Neural progenitor cell (in vitro differentiated cells): ENCODE measurements at places on chromosomes 13 and 19. TPM values are rescaled to one million over a fixed set of nuclear protein-coding genes. Genes with fewer than 3 reads are reported as not detected.

GRCh38 chr13:40208517-40208916, 457.9 kb downstream of the FOXO1 start:
- H3K36me3 ChIP-seq: no peaks in the 10 kb centered on the region
- H3K27ac ChIP-seq: no peak overlapping the region
- no peak for DNase-seq
- H3K27me3 ChIP-seq: no peaks in the 10 kb centered on the region
- H3K4me3 ChIP-seq: no peak overlapping the region

LILRB2 gene
- total RNA-seq: not detected in 2 replicates

GRCh38 chr19:36060430-36060829, 5.7 kb downstream of the WDR62 start:
- no peaks in the 10 kb centered on the region for H3K36me3 ChIP-seq
- H3K27me3 ChIP-seq: no peaks in the 10 kb centered on the region
- H3K4me1 ChIP-seq: peaks cover 12% of the 10 kb centered on the region

GRCh38 chr19:5128936-5129389, 160.1 kb downstream of the KDM4B start:
- no peaks in the 10 kb centered on the region for H3K27me3 ChIP-seq
- no peak for DNase-seq
- H3K4me3 ChIP-seq: no peak overlapping the region

DNA sequence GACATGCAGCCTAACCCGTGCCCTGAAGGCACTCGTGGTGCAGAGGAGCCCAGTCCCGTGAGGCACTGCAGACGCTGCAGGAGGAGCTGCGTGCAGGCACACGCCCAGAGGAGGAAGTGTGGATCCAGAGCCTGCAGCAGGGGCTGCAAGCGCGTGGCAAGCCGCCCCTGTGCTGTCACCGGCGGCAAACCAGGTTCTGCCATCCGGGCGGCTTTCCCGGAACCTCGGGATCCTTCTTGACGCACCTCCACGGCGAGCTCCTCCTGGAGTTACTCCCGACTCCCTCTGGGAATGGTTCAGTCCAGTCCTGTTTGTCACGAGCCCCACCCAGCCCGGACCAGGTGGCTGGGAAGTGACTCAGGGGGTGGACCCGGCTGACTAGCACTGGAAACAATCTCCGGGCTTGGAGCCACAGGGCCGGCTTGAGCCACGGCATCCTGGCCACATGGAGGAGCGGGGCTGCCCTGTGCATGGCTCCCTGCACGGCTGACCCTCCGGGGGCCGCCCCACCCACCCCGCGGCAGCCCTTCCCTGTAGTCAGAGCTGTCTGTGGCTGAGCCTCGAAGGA, 10.2 kb downstream of the DPP9 start:
- DNase-seq: no peak
- H3K4me1 ChIP-seq: no peaks in the 10 kb centered on the region
- H3K27me3 ChIP-seq: no peaks in the 10 kb centered on the region

- no peaks in the 10 kb centered on the region for H3K4me1 ChIP-seq
- no peak overlapping the region for H3K4me3 ChIP-seq
- DNase-seq: peak; percentile 77
- H3K36me3 ChIP-seq: no peaks in the 10 kb centered on the region
- H3K27ac ChIP-seq: no peak overlapping the region
- no peaks in the 10 kb centered on the region for H3K27me3 ChIP-seq
Measured at GRCh38 chr13:100694722-100695508, 20.3 kb upstream of the TMTC4 start.

GRCh38 chr13:22837980-22838647, 342.7 kb upstream of the SGCG start:
- DNase-seq: no peak
- H3K36me3 ChIP-seq: no peaks in the 10 kb centered on the region
- no peaks in the 10 kb centered on the region for H3K4me1 ChIP-seq
- H3K27me3 ChIP-seq: no peaks in the 10 kb centered on the region
- no peak overlapping the region for H3K27ac ChIP-seq

GRCh38 chr19:46023311-46023779, 492 bp upstream of the PGLYRP1 start:
- no peaks in the 10 kb centered on the region for H3K27me3 ChIP-seq
- no peaks in the 10 kb centered on the region for H3K36me3 ChIP-seq
- H3K4me1 ChIP-seq: no peaks in the 10 kb centered on the region
- H3K27ac ChIP-seq: no peak overlapping the region

GRCh38 chr13:60229708-60230272, 66.1 kb upstream of the DIAPH3 start:
- no peak overlapping the region for H3K27ac ChIP-seq
- DNase-seq: no peak
- H3K4me1 ChIP-seq: no peaks in the 10 kb centered on the region
- H3K4me3 ChIP-seq: no peak overlapping the region
- H3K36me3 ChIP-seq: no peaks in the 10 kb centered on the region
- H3K27me3 ChIP-seq: no peaks in the 10 kb centered on the region

DNA sequence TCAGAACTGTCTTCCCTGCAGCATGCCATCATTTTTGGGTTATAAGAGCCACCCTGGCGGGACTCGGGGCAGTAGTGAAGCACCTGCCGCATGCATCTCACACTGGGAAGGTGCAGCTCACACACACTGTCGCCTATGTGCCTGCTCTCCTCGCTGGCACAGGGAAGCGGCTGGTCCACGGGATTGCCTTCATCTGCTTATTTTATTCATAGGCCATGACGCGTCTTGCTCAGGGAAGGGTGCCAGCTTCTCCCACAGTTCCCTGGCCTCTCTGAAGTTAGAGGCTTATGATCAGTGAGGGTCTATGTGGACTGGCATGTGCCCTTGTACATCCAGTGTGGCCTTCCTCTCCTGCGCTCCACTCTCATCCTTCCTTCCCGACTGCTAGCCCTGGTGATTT, 150.0 kb downstream of the KLF12 start:
- DNase-seq: no peak
- no peak overlapping the region for H3K4me3 ChIP-seq
- no peaks in the 10 kb centered on the region for H3K36me3 ChIP-seq
- no peaks in the 10 kb centered on the region for H3K27me3 ChIP-seq
- no peak overlapping the region for H3K27ac ChIP-seq
- peaks cover 27% of the 10 kb centered on the region for H3K4me1 ChIP-seq

DNA sequence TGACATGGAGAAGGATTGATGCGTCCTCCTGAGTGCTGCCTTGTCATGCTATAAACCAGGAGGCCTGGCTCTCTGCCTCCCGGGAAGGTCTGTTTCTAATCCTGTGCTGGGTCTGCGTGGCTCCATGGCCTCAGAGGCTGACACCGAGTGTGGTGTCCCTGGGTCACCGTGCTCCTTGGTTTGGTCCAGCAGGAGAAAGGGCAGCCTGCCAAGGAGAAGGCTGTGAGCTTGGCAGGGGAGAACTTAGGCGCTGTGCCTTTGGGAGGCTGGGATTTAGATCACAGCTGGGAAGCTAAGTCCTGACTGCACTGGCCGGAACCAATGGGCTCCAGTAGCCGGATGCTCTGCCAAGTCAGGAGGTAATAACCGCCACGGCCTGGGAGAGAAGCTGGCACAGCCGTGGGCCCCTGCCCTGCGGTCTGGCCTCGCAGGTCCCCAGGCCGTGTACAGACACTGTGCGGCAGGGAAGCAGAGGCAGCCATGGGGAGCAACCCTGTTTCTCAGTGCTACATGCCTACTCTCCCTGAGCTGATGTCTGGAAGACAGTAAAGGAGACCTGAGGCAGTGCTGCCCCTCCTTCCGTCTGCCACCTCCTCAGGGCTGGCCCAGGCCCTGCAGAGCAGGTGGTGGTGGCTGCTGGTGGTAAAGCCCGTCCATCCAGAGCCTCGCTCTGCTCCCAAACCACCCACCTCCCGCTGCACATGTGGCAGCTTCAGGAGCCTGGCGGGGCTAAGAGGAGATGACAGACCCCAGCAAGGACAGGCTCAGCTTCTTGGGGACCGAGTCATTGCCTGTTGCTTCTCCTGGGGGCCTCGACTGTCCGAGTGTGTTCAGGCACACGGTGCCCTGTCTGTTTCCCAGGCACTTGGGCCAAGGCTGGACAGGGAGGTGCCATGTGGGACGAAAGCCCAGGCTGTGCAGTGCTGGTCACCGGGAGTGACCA, 44.9 kb downstream of the C13orf46 start:
- H3K4me1 ChIP-seq: no peaks in the 10 kb centered on the region
- H3K4me3 ChIP-seq: no peak overlapping the region
- no peak for DNase-seq
- H3K27ac ChIP-seq: no peak overlapping the region

- no peak overlapping the region for H3K4me3 ChIP-seq
- peaks cover 77% of the 10 kb centered on the region for H3K27me3 ChIP-seq
- no peak overlapping the region for H3K27ac ChIP-seq
- no peaks in the 10 kb centered on the region for H3K36me3 ChIP-seq
- no peak for DNase-seq
Measured at GRCh38 chr19:49059053-49059452, 1.5 kb upstream of the CGB7 start.

DNA sequence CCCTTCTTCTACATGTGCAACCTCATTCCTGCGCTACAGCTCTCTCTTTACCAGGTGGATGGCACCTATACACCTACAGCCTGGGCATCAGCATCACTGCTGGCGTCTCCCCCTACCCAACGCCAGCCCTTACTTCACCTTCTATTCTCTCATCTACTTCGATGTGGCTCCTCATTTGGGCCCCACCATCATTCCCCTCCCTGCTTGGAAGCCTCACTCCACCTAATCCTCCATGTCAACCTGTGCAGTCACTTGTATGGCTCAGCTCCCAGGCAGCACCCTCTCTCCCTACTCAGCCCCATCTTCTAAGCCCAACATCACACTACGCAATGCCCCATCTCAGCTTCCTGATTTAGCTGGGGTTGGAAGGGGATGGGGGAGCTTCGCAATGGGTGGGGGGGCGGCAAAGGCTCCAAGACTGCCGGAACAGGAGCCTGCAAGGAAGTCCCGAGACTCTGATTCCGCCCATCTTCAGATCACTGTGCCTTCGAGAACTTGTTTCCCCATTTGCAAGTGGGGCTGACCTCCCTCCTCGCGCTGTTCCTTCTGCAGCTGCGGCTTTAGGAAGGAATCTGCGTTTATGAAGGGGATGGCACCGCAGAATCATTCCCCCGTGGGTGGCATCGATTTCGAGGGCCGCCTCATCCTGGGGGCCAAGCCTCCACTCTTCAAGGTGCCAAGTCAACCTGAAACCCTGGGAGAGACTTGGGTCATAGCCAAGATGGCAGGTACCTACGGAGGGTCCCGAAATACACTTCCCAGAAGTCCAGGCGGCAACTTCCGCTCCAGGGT, 913 bp downstream of the MZF1 start:
- H3K36me3 ChIP-seq: no peaks in the 10 kb centered on the region
- peaks cover 14% of the 10 kb centered on the region for H3K4me1 ChIP-seq
- peak overlapping the region; percentile 66 for H3K4me3 ChIP-seq
- peak; percentile 23 for DNase-seq

GRCh38 chr13:26967119-26968038, 204.2 kb downstream of the USP12 start:
- DNase-seq: no peak
- H3K4me3 ChIP-seq: no peak overlapping the region
- H3K4me1 ChIP-seq: no peaks in the 10 kb centered on the region
- H3K27me3 ChIP-seq: no peaks in the 10 kb centered on the region
- no peak overlapping the region for H3K27ac ChIP-seq

DNA sequence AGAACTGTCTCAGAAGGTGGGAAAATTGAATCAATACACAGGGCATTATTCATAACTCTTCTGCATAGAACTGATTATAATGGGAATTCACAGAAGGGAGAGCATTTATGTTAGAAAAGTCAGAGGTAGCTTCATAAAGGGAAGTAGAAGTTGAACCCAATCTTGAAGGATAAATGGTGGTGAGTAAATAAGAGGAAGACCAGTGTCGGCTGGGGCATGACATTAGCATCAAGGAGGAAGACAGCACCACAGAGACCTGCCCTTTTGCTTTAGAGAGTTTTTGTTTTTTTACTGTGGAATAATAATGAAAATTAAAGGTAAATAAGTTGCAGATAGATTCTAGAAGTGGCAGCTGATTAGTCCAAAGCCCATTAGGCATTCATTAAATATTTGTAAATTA, 21.9 kb downstream of the CDC16 start:
- H3K36me3 ChIP-seq: peaks cover 22% of the 10 kb centered on the region
- H3K27me3 ChIP-seq: no peaks in the 10 kb centered on the region
- DNase-seq: no peak
- H3K4me3 ChIP-seq: no peak overlapping the region

DNA sequence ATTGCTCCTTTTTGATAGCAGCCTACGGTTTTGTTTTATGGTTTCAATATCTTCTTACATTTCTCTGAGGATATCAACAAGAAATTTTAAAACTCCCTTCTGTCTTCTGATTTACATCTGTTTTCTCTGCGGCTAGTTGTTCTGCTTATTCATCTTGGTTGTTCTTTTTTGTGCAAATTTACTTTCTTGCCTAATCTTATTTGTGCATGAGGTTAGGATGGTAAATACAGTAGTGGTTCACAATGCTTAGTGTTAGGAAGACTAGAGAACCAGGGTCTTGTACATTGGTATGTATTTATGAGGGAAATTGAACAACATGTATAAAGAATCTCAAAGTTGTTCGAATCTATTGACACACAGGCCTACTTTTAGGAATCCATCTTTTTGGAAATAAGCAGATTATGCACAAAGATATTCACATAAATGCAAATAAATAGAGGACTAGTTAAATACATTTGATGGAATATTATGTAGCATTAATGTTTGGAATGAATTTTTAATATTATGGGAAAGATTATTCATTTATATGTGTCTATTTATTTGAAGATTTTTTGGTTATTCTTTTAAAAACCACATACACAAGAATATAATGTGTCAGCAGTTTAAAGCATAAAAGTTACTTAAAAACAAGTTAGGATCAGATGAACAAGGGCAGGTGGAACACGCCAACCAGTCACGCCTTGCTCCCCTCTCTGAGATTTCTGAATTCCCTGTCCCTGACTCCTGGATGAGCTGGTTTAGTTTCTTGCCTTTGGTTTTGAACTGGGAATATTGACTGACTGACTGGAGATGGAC, 51.4 kb upstream of the RFC3 start:
- H3K27me3 ChIP-seq: no peaks in the 10 kb centered on the region
- no peak overlapping the region for H3K4me3 ChIP-seq
- peaks cover 6% of the 10 kb centered on the region for H3K4me1 ChIP-seq
- no peaks in the 10 kb centered on the region for H3K36me3 ChIP-seq
- DNase-seq: no peak

DNA sequence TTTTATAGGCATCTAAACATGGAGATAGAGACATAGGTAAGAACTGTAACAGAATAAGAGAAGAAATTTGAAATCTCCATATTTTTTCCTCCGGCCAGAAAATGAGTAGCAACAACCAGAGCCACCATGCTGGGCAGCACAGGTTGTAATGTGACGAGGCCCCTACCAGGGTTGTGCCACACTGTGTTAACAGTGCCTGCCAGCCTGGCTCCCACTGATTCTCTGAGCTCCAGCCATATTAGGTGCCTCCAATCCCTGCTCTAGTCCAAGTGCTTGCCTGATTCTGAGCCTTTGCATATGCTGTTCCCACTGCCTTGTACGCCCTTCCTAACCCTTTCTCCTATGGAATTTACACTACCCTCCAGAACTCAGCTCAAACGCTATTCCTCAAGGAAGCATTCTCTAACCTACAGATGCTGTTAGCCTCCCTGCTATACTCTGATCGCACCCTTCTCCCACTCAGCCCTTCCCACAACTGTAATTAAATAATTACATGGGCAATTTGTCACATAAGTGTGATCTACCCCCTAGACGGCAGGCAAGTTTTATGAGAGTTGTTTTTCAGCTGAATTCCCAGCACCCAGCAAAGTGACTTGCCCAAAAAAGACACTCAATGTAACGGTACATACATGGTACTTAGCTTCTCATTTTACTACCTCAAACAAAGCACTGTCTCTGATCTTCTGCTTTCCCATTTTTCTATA, 37.6 kb upstream of the STARD13 start:
- no peaks in the 10 kb centered on the region for H3K36me3 ChIP-seq
- H3K4me1 ChIP-seq: no peaks in the 10 kb centered on the region
- no peak overlapping the region for H3K27ac ChIP-seq

WDR88 gene
- not detected in 2 replicates for total RNA-seq

CPAMD8 gene
- 16.3 and 36.8 TPM in 2 replicates for total RNA-seq
